ENCODE measurements at places on chromosomes 4 and X.

DNA sequence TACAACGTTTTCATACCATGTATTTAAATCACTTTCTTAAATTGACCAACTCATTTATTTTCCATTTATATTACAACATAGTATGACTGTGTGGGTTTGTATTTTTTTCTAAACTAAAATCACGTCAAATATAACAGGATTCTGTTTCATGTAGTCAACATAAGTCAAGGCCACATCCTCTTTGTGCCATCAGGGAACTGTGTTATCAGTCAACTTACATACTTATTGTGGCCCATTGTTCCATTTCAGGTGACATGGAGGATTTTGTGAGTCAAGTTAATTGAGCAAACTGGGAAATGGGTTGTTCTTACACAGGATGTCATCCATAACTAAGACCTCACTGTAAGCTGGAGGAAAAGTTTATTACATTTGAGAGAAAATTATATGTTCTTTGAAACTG lies 35.9 kb downstream of the STK26 start:
- DNase-seq, result no peak

DNA sequence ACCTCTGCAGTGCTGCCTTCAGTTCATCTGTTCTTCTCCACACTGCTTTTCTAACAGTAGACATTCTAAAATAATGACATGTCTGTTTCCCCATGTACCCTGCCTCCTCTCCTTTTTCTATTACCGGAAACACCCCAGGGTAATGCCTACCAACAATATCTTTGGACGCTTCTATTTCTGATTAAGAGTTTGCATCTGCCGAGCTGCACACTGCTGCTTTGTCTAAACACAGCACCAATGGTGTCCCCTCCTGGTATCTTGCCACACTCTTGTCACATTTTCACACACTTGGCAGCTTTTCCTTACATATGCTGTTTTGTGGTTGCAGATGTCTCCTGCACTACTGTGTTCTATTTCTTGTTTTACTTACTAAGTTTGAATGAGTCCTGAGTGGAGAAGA lies 288.8 kb downstream of the GRIA2 start:
- no peak for DNase-seq

DNA sequence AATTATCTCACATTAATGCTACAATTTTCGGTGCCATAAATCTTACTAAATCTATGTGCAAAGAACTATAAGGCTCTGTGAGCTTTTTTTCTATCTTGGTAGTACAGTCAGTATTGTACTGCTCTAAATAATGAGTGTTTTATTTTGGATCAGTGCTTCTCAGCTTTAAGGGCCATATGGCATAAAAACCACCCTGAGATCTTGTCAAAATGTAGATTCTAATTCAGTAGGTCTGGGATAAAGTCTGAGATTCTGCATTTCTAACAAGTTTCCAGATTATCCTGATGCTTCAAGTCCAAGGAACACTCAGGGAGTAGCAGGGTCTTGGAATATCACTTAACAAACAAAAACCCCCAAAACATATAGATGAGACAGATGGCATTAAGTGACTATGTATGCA lies 486.5 kb downstream of the GRXCR1 start:
- DNase-seq, result no peak

GRCh38 chrX:132833373-132833772 lies 125.1 kb downstream of the HS6ST2 start:
- DNase-seq, result no peak

DNA sequence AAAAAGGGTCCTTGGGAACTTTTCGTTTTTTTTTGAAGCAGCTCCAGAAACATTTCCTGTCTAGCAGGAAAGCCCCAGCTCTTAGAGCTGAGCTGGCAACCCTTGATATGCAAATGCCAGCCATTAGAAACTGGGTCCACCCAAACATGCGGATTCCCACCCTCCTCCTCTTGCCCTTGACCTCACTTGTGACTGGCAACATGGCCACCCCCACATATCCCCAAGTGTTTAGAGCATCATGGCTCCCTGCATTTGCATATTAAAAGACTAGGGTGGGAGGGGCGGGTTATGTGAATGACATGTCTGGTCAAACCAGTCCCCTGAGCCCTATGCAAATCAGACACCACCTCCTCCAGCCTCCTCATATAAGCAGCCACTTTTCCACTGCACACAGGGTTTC lies 671.1 kb downstream of the FAT4 start:
- no peak for DNase-seq

GRCh38 chr4:40289366-40290188 lies 45.6 kb upstream of the CHRNA9 start:
- no peak for DNase-seq

GRCh38 chr4:30821859-30822612 lies 101.9 kb downstream of the PCDH7 start:
- DNase-seq, result no peak

DNA sequence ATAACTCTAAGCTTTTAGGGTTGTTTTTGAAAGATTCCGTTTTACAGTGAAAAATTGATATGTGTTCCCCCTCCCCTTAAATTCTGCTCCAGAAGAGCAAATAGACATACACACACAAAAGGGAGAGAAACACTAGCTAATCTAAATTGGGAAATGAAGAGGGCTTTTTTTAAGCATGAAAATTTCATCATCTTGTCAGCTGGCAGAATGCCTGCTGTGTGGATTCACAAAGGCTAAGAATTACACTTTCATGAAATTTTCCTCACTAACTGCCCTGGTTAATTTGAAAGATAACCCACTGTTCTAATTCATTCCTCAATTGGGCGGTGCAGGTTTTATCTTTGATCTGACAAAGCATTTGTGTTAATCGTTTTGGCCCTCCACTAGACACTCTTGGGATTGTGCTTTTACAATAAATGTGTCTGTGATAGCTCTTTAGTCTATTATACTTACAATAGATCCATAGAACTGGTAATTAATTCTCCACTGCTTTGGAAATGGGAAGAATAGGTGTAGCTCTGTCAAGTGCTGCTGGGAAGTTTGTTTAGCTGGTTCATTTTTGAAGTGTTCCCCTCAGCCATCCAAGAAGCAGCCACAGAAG lies 152.9 kb downstream of the POLA1 start:
- DNase-seq, result no peak

DNA sequence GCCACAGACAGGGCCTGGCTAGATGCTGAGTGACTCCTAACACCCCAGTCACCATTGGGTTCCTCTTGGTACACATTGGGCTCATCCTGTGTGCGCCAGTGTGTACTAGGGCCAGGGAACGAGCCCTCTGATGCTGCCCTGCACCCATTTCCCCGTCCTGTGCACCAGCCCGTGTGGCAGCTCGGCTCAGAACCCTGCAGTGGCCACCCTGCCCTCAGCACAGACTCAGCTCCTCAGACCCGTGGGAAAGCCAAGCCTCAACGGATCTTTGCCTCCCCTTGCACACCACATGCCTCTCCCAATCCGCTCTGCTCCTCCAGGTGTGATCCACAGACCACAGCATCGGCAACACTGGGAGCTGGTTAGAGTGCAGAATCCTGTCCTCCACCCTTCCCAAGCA lies 38.6 kb downstream of the EVC start:
- no peak for DNase-seq

- DNase-seq, result no peak
These were observed 74.0 kb downstream of the STK32B start for GRCh38 chr4:5125321-5125720.

DNA sequence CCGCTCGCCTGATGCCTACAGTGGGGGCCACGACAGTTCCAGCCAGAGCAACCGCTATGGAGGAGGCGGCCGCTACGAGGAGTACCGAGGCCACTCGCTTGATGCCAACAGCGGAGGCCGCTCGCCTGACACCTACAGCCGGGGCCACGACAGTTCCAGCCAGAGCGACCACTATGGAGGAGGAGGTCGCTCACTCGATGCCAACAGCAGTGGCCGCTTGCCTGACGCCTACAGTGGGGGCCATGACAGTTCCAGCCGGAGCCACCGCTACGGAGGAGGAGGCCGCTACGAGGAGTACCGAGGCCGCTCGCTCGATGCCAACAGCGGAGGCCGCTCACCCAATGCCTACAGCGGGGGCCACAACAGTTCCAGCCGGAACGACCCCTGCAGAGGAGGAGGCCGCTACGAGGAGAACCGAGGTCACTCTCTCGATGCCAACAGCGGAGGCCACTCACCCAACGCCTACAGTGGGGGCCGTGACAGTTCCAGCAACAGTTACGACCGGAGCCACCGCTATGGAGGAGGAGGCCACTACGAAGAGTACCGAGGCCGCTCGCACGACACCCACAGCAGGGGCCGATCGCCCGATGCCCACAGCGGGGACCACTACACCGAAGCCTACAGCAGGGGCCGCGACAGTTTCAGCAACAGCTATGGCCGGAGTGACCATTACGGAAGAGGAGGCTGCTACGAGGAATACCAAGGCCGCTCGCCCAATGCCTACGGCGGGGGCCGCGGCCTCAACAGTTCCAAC lies 2.5 kb downstream of the RBMXL3 start:
- DNase-seq, result no peak

GRCh38 chrX:81202943-81203342 lies 1.0 kb downstream of the SH3BGRL start:
- DNase-seq, result no peak

DNA sequence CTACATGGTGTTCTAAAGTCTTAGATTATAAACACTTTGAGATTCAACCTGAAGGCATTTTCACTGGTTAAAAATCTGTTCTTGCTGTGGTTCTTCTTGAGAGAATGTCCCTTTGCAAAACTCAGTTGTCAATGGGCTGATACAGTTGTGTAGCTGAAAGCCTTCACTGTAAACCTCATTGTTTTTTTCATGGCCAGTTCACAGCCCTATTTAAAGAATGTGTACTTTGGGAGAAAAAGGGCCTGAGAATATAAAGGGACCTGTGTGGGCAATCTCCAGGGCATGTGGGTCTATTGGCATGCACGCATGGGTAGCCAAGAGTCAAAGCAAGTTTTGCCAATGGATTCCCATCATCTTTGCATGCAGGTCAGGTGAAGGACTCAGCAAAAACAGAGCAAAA lies 7.8 kb upstream of the MAP7D3 start:
- DNase-seq, result no peak

DNA sequence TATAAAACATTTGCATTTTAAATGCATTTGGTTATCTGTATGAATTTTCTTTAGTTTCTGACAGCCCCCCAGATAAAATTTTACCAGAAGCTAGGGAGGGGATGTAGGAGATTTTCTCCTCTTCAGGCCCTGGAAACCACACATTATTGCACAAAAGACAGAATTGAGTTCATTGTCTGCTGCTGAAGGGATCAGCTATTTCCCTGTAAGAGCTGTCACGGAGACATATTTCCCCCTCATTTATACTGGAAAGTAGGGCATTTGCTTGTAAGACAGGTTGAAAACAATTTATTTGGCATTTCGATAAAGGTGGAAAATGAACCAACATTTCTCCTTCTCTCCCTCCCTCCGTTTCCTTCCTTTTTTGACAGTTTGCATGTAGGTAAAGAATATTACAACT lies 241.3 kb upstream of the LCORL start:
- DNase-seq, result no peak

DNA sequence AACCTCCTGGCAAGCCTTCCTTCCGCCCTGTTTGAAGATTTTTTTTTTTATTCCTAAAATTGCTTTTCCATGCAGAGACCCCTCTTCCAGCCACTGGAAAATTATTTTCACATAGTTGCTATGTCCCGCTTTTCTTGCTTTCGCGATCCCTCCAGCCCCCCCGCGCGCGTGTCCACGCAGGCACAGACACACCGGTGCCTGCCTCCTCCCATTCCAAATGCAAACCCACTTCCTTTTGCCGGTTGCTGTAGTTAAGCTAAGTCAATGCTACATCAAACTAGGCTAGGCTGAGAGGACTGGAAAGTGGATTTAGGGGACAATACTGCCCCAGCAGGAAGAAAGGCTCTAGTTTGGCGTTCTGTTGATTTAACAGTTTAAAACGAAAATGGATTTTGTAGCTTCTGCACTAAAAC lies 111.0 kb downstream of the DHX15 start:
- DNase-seq, result no peak

- DNase-seq, result no peak
These were observed 210.4 kb upstream of the HDX start for GRCh38 chrX:84712621-84713020.

All from stimulated activated CD4-positive, alpha-beta T cell treated with anti-CD3 and anti-CD28 coated beads, Interleukin-1b, Interleukin-23, amount 100 ng/mL, for 1 hour (primary cell).